ENCODE measurements at places on chromosomes 13 and 19. TPM values are rescaled to one million over a fixed set of nuclear protein-coding genes. Genes with fewer than 3 reads are reported as not detected.

DNA sequence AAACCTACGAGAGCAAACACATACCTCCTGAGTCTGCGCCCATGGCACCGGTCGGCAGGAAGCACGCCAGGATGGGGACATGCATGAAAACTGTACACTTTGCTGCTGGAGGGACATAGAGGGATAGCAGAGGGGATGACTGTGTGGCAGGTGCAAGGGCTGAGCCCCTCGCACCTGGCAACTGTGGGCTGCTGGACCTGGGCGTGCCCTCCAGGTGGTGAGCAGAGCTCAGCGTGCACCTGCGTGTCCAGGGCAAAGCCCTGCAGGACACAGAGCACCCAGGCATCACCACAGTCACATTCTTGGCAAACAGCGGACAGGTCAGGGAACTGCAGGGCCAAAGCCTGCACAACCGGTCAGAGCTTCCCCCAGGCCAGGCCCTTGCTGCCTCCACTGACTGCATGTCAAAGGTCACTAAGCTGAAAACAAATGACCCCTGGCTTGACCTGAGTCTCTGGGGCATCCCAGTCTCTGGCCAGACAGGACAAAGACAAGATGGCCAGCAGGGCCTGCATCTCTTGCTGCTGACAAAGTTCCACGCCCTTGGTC is 9.0 kb upstream of the ISYNA1 start:
- no peaks in the 10 kb centered on the region for H3K27me3 ChIP-seq
- no peak overlapping the region for H3K4me3 ChIP-seq

- H3K27ac ChIP-seq = no peak overlapping the region
- no peaks in the 10 kb centered on the region for H3K4me1 ChIP-seq
- H3K36me3 ChIP-seq = no peaks in the 10 kb centered on the region
- H3K4me3 ChIP-seq = no peak overlapping the region
- no peak for DNase-seq
Observed at GRCh38 chr13:51147732-51148131, 36.7 kb upstream of the C13orf42 start.

DNA sequence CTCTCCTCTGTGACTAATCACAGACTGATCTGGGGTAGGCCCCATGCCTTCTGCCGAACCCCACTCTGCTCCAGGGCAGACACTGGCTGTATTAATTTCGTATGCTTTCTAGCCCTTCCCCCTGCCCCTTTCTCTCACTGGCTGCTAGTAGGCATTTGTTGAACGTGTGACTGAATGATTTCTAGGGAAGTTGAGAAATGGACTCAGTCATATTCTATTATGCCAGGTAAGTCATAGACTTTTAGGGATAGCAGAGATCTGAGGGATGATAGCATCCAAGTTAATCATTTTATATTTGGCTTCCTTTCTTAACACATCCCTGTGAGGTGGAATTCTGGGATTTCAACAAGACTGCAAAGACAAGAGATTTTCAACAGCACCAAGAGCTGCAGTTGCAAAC is 166.4 kb downstream of the FGF9 start:
- peaks cover 9% of the 10 kb centered on the region for H3K4me1 ChIP-seq
- no peak for DNase-seq
- no peak overlapping the region for H3K4me3 ChIP-seq
- H3K27ac ChIP-seq = no peak overlapping the region
- no peaks in the 10 kb centered on the region for H3K36me3 ChIP-seq
- H3K27me3 ChIP-seq = no peaks in the 10 kb centered on the region

DNA sequence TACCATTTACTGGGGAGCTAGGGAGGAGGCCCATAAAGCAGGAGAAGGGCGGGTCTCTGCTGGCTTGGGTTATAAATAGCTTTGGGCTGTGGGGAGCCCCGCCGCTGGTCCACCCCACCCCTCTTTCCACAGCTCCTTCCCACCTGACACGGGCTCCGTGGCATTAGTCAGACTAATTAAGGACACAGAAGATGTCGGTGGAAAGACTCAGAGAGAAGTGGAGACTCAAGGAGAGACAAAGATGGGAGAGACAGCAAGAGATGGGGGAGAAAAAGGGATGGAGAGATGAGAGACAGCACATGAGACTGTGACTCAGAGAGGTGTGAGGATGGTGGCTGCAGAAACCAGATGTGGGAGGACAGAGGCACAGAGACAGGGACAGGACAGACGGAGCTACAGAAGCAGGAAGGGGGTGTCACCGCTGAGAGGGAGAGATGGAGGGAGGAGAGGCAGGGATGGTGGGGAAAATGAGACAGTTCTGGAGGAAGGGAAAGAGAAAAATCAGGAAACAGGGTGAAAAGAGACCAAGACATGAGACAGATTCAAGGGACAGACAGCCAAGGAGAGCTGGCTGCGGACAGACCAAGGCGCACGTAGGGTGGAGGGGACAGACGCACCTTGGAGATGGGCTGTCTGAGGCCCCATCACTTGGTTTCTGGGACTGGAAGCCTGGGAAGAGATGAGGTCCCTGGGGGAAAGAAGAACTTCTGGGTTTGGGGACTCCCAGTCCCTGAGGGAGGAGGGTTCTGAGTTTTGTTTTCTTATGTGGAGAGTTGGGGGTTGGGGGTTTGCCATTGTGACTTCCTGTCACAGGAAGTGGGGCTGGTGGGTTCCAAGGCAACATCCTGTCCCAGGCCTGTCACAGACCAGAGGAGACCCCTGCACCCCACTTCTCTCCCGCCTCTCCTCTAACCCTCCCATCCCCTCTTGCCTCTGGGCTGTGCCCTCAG is 4.1 kb downstream of the ARHGEF1 start:
- no peaks in the 10 kb centered on the region for H3K36me3 ChIP-seq
- DNase-seq = no peak
- H3K4me3 ChIP-seq = no peak overlapping the region
- peaks cover 11% of the 10 kb centered on the region for H3K4me1 ChIP-seq
- no peaks in the 10 kb centered on the region for H3K27me3 ChIP-seq
- H3K27ac ChIP-seq = no peak overlapping the region

GRCh38 chr19:8306235-8307054 is 1.7 kb downstream of the CD320 start:
- H3K36me3 ChIP-seq = no peaks in the 10 kb centered on the region
- no peaks in the 10 kb centered on the region for H3K27me3 ChIP-seq
- H3K4me1 ChIP-seq = peaks cover 15% of the 10 kb centered on the region
- H3K4me3 ChIP-seq = no peak overlapping the region

GRCh38 chr13:63460462-63461090 is 2044.9 kb upstream of the PCDH20 start:
- H3K36me3 ChIP-seq = no peaks in the 10 kb centered on the region
- H3K27ac ChIP-seq = no peak overlapping the region
- DNase-seq = no peak

Gene C2CD4C
- not detected for polyA plus RNA-seq

GRCh38 chr13:40345149-40345514 is 321.3 kb downstream of the FOXO1 start:
- 0 out of 2 replicates have a peak, but pooled peaks cover 7% of the 10 kb centered on the region for H3K27me3 ChIP-seq
- no peak overlapping the region for H3K4me3 ChIP-seq
- H3K36me3 ChIP-seq = no peaks in the 10 kb centered on the region
- H3K4me1 ChIP-seq = no peaks in the 10 kb centered on the region
